MG63 (cell line): ENCODE measurements at places on chromosomes 5 and 9. TPM values are rescaled to one million over a fixed set of nuclear protein-coding genes. Genes with fewer than 3 reads are reported as not detected.

C9orf50 gene
- total RNA-seq = not detected in 2 replicates

DNA sequence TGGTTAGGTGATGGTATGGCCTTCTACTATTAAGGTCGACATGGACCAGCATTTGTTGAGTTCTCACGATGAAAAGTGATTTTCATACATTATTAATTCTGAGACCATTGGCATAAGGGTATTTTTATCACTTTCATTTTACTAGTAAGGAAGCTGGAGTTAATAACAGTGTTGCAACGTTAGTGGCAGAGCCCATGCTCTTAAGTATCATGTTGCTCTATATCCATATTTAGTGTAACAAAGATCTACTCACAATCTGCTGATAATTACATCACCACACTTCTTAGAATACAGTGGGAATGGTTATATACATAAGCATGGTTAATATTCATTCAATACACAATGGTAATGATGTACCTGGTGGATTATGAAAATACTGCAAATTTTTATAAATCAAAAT lies 81.9 kb downstream of the PRR16 start:
- no peak for DNase-seq

DNA sequence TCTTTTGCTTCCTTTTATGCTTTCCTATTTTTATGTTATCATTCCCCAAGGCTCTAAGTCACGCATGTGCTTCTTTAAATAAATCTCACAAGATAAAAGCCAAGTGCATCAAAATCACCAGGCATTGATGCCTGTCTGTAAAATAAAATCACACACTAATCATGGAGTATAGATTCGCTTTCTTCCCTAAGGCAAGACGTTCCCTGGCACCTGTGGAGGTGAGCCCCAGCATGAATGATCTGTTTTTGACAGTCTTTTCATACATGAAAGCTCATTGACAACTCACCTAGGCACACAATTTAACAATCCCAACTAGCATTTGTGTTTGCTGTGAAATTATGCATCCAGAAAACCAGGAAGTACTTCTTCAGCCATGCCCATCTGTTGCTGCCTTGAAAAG lies 146.9 kb upstream of the DMAC1 start:
- DNase-seq = no peak

PROB1 gene
- total RNA-seq = 0.13 TPM in 1 of 2 replicates, not detected in the other

ADGRD2 gene
- total RNA-seq = not detected in 2 replicates

DNA sequence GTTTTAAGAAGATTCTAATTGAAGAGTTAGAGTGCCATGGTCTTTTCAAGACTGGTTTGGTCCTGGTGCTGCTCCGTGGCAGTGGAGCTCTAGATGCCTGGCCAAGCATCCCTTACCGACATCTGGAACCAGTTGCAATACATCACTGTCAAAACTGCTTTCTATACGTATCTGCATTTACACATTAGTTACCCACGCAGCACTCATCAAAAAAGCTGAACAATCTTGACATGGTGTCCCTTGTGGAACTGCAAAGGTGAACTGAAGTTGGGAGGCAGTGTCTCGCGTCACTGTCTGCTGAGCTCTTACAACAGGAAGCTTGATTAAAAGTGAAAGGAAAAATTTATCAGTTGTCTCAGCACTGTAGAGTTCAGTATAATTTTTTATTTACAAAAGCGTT lies 82.6 kb downstream of the PBX3 start:
- DNase-seq = peak; percentile 1

DNA sequence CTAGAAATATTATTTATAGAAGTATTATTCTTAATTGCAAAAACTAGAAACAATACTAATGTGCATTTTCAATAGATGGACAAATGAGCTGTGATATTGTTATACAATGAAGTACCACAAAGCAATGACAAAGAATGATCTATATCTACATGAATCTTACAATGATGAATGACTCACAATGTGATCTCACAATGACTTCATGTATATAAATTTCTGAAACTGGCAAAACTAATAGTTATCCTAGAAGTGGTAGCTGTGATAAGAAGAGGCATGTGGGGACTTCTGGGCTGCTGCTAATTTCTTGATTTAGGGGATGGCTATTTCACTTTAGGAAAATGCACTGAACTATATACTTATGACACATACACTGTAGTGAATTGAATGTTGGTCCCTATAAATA lies 396.0 kb upstream of the ZNF608 start:
- no peak for DNase-seq

PDLIM4 gene
- 71.1 and 130 TPM in 2 replicates for total RNA-seq

CHSY3 gene
- not detected in 2 replicates for total RNA-seq

DNA sequence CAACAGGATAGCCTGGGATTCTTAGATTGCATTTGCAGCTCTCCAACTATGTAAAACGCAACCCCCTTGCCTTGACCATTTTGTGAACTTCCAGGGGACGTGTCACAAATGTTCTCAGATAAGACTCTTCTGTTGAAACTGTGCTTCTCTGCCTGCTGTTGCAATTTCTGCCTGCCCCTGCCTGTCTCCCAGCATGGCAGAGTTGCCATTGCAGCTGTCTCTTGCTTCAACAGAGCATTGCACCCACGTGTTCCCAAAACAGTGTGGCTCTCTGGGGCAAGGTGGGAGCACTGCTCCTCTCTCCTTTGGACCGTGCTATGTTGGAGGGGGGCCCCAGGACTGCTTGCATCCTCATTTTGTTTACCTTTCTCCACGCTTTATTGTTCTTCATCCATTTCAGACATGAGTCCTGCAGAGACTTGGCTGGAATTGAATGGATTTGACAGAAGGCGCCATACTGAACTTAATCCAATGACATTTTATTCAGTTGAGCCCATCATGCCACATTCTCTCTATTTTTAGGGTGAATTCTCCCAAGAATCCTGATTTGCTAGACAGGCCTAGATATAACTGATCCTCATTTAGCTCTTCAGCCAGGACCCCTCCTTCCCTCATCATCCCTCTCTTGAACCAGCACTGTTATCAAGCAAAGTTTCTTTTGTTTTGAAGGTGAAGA lies 90.7 kb downstream of the MAT2B start:
- DNase-seq = no peak

- no peak for DNase-seq
Observed at GRCh38 chr5:171505473-171506043, 86.1 kb downstream of the FGF18 start.

SLC6A19 gene
- total RNA-seq = not detected in 2 replicates

PARP8 gene
- total RNA-seq = 0.25 and 0.66 TPM in 2 replicates

- DNase-seq = no peak
Observed at GRCh38 chr9:118503236-118503635, 799.0 kb downstream of the TLR4 start.

DNA sequence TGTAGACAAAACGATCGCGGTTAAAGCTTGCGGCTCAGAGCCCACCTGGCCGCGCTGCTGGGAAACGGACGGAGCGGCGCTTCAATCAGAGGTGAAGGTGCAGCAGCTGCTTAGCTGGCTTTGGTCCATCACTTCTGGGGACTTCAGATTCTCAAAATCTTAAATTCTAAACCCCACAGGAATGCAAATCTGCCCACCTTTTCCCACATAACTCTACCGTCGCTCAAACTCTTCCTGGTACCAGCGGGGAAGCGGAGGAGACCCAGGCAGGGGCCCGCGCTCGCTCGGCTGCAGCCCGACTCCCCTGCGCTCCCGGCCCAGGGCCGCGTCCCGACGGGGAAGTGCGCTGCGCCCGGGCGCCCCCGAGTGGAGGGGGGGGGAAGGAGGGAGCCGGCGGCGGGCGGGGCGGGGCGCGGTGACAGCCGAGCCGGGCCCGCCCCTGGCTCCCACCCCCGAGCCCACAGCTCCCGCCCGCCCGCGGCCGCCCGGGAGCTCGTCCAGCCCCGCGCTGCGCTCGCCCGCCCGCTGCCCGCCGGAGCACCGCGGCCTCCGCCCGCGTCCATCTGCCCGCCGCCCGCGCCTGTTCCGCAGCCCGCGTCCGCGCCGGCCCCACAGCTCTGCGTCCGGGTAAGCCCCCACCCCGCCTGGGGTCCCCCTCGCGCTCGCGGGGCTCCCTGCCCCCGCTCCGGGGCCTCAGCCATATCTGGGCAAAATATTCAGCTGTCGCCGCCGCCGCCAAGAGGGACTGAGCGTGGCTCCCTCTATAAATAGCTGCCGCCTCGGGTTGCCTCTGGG lies at the start of gene TMOD1:
TMOD1 (plus strand) TSS at position 490 of the 795 bp plus-strand sequence. CDS start 22,523 bp downstream, outside the sequence.
- DNase-seq = peak; percentile 66

DNA sequence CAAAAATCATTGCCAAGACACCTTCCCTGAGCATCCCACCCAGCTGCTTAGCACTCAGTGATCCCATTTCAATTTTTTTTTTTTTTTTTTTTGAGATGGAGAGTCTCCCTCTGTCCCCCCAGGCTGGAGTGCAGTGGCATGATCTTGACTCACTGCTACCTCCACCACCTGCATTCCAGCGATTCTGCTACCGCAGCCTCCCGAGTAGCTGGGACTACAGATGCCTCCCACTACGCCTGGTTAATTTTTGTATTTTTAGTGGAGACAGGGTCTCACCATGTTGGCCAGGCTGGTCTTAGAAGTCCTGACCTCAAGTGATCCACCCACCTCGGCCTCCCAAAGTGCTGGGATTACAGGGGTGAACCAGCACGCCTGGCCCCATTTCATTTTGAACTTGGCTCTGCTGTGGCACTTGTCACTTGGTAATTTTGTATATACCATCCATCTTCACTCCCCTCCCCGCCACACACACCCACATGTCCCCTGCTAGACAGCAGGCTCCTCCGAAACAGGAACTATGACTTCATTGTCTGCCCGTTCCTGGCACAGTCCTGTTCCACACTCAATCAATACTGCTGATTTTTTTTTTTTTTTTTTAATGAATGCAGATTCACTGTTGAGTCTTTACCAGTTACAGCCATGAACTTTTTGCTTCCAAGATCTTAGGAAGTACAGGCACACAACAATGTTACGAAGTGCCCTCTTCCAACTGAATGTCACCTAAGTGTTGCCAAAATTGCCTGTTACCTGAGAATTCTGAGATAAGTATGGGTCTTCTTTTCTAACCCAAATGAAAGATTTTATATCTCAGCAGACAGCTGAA lies 17.3 kb upstream of the ZBTB34 start:
- DNase-seq = no peak

DNA sequence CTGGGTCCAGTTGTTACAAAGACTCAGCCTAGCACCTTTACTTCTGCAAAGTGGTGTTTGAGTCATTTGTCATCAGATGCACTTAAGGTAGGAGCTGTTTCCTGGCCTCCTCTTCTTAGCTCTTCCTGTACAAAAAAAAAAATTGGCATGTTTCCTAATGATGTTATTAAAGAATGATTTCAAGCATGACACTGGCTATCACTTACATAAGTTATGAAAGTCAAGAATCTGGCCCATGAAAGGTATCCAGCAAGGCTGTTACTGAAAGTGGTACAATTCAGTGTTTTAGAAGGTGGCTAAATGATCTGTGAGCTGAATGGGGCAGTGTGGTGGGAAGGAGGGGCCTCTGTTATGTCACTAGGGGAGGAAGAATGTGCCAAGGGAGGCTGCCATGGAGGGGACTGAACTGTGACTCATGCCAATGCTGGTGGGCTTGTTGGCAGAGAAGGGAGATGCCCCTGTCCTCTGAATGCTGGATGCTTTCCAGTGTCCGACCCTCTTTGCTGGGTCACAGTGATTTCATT lies 175.1 kb upstream of the MAP1B start:
- peak; percentile 46 for DNase-seq

DNA sequence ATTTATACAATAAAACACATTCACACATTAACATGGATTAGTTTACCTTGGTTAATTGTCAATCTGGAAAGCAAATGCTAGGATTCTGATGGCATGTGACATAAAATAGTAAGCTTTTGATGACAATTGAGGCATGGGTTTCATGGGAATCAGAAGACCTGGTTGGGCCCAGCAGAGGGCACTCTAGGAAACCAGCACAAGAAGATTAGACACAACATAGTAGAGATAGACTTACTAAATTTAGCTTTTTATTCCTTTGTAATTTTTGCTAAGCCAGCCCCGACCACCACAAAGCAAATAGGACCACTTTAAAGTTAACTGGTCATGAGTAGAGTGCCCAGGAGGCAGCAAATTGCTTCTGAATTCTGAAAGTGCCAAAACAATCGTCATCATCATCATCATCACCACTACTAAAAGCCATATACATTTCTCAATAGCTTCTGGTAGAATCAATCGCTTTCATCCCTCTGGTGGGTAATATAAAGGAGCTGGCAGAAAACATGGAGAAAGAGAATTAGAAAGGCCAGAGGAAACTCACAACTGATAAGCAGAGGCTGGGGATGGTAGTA lies 163.2 kb downstream of the ARRDC3 start:
- peak; percentile 42 for DNase-seq

FAM163B gene
- total RNA-seq = not detected in 2 replicates

DNA sequence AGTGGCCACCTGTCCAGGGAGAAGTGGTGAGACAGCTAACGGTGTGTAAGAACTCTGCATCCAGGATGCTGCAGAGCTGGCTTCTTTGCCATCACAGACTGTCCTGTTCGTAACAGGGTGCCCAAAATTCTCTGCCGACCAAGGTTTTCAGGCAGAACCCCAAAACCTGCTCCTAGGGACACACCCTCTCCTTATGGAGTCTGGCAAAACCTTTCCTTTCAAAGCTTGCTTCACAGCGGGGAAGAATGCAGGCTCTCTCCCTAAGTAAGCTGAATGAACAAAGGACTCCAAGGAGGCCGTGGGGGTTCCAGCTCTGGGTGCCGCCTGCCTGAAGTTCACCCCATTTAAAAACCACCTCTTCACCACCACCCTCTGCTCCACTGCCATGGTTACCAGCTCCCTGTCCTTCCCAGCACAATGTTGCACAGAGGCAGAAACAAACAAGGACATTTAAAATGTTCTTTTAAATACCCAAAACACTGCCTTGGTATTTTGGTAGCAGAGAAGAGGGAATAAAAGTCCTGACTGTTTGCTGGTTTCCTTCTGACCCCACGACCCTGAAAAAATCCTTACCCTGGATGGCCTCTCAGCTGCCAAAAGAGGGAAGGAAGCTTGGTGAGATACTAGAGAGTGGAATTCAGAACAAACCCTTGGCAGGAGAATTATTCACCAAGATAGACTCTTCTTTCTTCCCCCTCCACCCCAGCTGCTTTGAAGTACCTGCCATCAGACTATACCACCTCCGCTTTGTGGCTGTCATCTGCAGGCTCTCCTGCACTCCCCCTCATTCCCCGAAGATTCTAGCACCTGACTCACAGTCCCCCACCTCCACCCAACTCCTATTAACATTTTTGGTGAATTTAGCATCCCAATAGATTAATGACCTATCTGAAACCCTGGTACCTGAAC lies 7.1 kb upstream of the KLF9 start:
- DNase-seq = no peak

GRCh38 chr5:180974612-180975315 lies 13.9 kb upstream of the BTNL3 start:
- DNase-seq = no peak

SPINK4 gene
- total RNA-seq = not detected in 2 replicates

SCGB3A2 gene
- total RNA-seq = not detected in 2 replicates

SLC27A6 gene
- 0.10 TPM in 1 of 2 replicates, not detected in the other for total RNA-seq

SPINK7 gene
- total RNA-seq = not detected in 2 replicates

PAEP gene
- not detected in 2 replicates for total RNA-seq

ITK gene
- total RNA-seq = not detected in 2 replicates

DNA sequence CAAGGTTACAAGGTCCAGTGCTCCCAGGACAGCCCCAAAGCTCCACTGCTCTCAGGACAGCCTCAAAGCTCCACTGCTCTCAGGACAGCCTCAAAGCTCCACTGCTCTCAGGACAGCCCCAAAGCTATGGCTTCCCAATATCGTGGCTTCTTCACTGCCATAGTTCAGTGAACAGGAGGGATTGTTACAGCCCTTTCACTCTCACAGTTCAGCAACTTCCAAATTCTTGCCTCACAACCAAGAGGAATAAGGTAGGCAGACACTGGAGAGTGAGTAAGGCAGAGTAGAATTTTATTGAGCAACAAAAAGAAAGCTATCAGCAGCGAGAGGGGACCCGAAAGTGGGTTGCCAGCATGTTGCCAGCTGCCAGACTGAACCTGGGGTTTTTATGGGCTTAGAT lies 277.6 kb downstream of the CDH10 start:
- DNase-seq = no peak

WDR5 gene
- 31.6 and 31.7 TPM in 2 replicates for total RNA-seq

- DNase-seq = no peak
Observed at GRCh38 chr5:34844999-34845398, 6.0 kb downstream of the TTC23L start.
